ENCODE measurements at places on chromosomes 16 and 17.

GRCh38 chr17:56833057-56833808 lies 487 bp downstream of the C17orf67 start:
- H3K27me3 ChIP-seq: no peaks in the 10 kb centered on the region
- H3K36me3 ChIP-seq: no peaks in the 10 kb centered on the region
- H3K4me1 ChIP-seq: peaks cover 46% of the 10 kb centered on the region
- peak; percentile 57 for DNase-seq
- H3K27ac ChIP-seq: peak overlapping the region; percentile 94

DNA sequence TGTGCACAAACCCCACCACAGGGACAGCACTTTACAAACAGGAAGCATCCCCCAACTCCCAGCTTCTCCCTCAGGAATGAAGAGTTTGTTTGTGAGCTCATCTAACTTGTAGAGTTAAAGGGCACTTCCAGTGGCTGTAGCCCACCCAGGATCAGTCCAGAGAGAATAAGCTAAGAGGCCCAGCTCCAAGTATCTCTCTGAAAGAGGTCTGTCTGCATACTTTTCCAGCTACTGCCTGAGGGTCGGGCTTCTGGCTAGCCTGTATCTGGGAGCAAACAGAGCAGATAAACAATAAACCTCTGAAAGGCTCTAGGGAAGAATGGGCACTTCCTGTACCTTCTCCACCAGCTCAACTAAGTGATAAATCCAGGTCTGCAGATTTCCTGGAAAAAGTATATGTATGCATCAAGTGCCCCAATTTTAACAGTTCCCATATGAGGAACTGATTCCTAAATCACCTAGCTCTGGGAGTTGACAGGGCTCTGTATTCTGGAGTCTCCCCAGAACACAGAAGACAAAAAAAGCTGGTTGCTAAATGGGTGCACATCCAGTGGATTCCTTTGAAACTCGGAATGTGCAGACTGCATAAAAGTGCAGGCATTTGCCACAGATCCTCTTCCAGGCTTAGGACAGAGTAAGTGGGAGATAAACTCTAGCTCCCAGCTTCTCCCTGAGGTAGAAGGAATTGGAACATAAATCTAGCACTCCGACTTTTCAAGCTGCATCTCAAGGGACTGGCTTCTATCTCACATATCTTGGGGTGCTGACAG lies 37.1 kb upstream of the MYLK3 start:
- peaks cover 8% of the 10 kb centered on the region for H3K36me3 ChIP-seq
- no peaks in the 10 kb centered on the region for H3K27me3 ChIP-seq
- H3K4me3 ChIP-seq: no peak overlapping the region
- DNase-seq: no peak

- no peak overlapping the region for H3K27ac ChIP-seq
- H3K36me3 ChIP-seq: no peaks in the 10 kb centered on the region
- no peak overlapping the region for H3K4me3 ChIP-seq
- no peaks in the 10 kb centered on the region for H3K27me3 ChIP-seq
- peaks cover 14% of the 10 kb centered on the region for H3K4me1 ChIP-seq
These were observed 100.4 kb downstream of the STX8 start for GRCh38 chr17:9475101-9475658.

DNA sequence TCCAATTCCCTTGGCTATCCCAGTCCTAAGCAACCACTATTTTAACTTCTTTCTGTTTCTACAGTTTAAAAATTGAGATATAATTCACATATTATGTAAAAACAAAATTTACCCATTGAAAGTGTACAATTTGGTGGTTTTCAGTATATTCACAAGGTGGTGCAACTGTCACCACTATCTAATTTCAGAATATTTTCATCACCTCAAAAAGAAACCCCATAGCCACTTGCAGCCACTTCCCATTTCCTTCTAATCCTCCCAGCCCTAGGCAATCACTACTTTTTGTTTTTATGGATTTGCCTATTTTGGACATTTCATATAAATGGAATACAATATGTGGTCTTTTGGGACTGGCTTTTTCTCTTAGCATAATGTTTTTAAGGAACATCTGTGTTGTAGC lies 36.1 kb upstream of the NACA2 start:
- no peaks in the 10 kb centered on the region for H3K4me1 ChIP-seq
- DNase-seq: no peak
- no peak overlapping the region for H3K4me3 ChIP-seq
- H3K27ac ChIP-seq: no peak overlapping the region
- no peaks in the 10 kb centered on the region for H3K36me3 ChIP-seq

DNA sequence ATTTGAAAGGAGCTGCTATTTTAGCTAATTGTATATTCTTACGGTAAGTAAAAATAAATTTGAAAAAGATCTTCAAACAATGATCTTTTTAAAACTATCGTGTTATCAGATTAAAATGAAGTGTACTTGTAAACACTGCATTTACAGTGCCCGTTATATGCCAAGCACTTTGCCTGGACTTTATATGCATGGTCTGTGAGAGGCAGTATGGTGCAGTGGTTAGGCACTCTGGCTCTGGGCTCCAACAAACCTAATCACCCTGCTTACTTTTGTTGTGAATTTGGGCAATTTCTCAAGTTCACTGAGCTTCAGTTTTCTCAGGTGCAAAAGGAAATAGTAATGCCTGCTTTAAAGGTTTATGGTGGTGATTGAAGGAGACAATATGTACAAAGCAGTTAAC lies 1.4 kb downstream of the PMP22 start:
- no peak overlapping the region for H3K27ac ChIP-seq
- peaks cover 63% of the 10 kb centered on the region for H3K27me3 ChIP-seq
- DNase-seq: no peak
- no peaks in the 10 kb centered on the region for H3K4me1 ChIP-seq
- no peak overlapping the region for H3K4me3 ChIP-seq
- no peaks in the 10 kb centered on the region for H3K36me3 ChIP-seq

DNA sequence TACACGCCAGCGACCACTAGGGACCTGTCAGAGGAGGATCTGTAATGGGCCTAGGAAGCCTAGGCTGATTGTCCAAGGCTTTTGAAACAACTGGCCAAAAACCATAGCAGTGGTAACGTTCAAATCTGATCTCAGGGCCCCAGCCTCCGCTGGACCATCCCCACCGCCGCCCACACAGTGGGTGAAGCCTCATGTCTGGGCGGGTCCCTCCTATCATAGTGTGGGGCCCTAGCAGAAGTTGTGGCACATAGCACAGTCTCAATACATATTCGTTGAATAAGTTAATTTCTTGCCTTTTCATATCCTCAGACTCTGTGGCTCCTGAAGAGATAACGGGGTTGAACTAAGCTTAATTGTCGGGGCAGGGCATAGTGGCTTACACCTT lies 818 bp downstream of the DPH1 start:
- peaks cover 41% of the 10 kb centered on the region for H3K4me1 ChIP-seq
- peaks cover 30% of the 10 kb centered on the region for H3K27me3 ChIP-seq
- peak overlapping the region; percentile 97 for H3K27ac ChIP-seq
- H3K4me3 ChIP-seq: peak overlapping the region; percentile 98
- no peak for DNase-seq

- no peak overlapping the region for H3K4me3 ChIP-seq
- no peak overlapping the region for H3K27ac ChIP-seq
- H3K4me1 ChIP-seq: peaks cover 20% of the 10 kb centered on the region
These were observed 8.2 kb downstream of the CRAMP1 start for GRCh38 chr16:1620391-1620790.

DNA sequence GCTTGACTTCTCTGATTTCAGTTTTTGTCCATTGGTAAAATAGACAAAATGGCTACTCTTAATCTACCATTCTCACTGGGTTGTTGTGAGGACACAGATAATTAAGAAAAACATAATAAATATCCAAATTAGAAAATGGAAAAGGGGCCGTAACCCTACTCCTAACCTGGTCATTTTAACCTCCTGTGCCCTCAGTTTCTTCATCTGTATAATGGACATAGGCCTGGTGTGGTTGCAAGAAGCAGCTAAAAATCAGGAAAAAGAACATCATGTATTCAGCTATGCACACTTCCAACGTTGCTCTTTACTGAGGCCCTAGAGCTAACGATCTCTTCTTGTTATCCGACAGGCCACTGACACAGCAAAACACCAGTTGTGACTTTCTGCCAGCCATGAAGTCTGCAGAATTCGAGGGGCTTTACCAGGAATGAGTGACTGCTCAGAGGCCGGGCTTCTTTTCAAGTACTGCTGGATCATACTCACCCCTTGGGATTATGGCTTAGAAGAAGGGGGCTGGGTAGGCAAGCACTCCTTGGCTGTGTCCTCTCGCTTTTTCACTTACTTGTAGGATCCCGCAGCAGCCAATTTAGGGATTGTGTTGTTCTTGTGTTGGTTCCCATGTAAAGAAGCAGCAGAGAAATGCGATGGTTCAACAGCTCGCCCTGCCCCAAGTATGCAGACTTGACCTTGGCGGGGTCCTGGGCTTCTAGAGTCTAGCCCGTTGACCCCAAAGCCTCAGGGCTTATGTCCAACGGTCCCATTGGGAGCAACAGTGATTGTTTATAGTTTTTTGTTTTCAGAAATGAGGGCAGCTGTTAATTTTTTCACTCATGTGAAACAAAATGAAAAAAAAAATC lies 20.9 kb downstream of the LDAF1 start:
- no peak for DNase-seq
- H3K27ac ChIP-seq: no peak overlapping the region
- H3K4me3 ChIP-seq: no peak overlapping the region
- H3K4me1 ChIP-seq: peaks cover 2% of the 10 kb centered on the region
- peaks cover 31% of the 10 kb centered on the region for H3K36me3 ChIP-seq

DNA sequence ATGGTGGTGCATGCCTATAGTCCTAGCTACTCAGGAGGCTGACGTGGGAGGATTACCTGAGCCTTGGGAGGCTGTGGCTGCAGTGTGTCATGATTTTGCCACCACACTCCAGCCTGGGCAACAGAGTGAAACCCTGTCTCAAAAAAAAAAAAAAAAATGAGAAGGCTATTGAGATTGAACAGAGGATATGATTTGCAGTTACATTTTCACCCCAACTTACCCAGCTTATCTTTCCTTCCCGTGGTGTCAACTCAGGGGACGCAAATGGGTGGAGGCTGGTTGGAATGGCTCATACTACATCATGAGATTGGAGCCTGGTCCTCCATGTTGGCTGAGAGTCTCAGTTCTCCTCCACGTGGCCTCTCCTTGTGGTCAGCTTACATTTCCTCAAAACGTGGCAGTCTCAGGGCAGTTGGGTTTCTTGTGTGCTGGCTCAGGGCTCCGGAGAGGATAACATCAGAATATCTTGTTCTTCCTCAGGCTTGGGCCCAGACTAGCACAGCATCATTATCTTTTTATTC lies 17.2 kb upstream of the NSMCE1 start:
- H3K4me1 ChIP-seq: peaks cover 56% of the 10 kb centered on the region
- H3K27ac ChIP-seq: peak overlapping the region; percentile 54
- no peaks in the 10 kb centered on the region for H3K27me3 ChIP-seq
- H3K4me3 ChIP-seq: no peak overlapping the region
- no peak for DNase-seq

- H3K36me3 ChIP-seq: peaks cover 5% of the 10 kb centered on the region
- H3K4me1 ChIP-seq: peaks cover 4% of the 10 kb centered on the region
- no peaks in the 10 kb centered on the region for H3K27me3 ChIP-seq
- no peak overlapping the region for H3K27ac ChIP-seq
- DNase-seq: no peak
These were observed 41.7 kb upstream of the CDRT4 start for GRCh38 chr17:15509095-15509494.

- peaks cover 11% of the 10 kb centered on the region for H3K4me1 ChIP-seq
- no peak overlapping the region for H3K27ac ChIP-seq
- no peak for DNase-seq
- H3K4me3 ChIP-seq: no peak overlapping the region
- H3K36me3 ChIP-seq: no peaks in the 10 kb centered on the region
These were observed 15.5 kb upstream of the SLC4A1 start for GRCh38 chr17:44283344-44284023.

DNA sequence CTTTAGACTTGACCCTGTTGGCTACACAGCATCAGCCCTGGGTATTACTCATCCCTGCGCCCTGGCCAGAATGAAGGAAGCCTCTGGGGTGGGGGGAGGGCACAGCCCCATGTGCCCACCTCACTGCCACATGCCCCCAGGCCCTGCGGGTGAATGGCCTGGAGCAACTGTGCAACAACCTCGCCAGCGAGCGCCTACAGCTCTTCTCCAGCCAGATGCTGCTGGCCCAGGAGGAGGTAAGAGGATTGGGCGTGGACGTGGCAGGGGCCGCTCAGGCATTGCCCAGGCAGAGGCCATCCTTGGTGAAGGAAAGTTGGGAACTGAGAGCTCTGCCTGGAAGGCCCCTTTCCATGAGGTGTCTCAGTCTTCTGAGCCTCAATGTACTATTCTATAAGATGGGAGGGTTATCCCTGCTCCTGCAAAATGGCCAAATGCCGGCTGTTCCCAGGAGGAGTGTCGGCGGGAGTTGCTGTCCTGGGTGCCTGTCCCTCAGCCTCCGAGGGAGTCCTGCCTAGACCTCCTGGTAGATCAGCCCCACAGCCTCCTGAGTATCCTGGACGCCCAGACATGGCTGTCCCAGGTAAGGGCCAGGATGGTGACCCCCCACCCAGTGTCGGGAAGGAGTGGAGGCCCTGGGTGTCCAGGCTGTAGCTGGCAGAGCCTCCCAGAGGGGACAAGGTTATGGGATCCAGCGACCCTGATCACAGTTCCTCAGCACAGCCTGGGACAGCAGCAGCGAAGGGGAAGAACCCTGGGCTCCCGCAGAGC lies 8.9 kb downstream of the MYO15B start:
- H3K4me3 ChIP-seq: no peak overlapping the region
- H3K36me3 ChIP-seq: no peaks in the 10 kb centered on the region
- peaks cover 4% of the 10 kb centered on the region for H3K4me1 ChIP-seq
- DNase-seq: no peak
- no peak overlapping the region for H3K27ac ChIP-seq

- peaks cover 24% of the 10 kb centered on the region for H3K27me3 ChIP-seq
- no peak overlapping the region for H3K4me3 ChIP-seq
- H3K27ac ChIP-seq: no peak overlapping the region
- H3K4me1 ChIP-seq: no peaks in the 10 kb centered on the region
These were observed 21.6 kb upstream of the SCNN1B start for GRCh38 chr16:23280483-23280967.

DNA sequence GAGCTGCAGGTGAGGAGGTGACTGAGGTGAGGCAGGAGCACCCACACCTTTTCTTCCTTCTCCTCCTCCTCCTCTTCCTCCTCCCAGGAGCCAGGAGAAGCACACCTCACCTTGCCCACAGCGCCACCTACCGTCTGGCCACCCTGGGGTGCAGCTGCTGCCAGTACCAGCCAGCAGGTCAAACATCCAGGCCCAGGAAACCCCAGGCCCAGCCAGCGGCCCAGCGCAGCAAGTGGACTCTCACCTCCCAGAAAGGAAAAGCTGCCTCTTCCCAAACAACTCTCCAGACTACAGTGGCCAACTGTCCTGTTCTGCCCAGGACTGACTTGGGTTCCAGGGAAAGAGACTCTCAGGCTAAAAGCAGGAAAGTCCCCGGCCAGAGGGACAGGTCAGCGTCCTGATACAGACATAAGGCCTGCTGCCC lies 22.7 kb downstream of the PEMT start:
- H3K27me3 ChIP-seq: no peaks in the 10 kb centered on the region
- no peak for DNase-seq
- no peak overlapping the region for H3K4me3 ChIP-seq

DNA sequence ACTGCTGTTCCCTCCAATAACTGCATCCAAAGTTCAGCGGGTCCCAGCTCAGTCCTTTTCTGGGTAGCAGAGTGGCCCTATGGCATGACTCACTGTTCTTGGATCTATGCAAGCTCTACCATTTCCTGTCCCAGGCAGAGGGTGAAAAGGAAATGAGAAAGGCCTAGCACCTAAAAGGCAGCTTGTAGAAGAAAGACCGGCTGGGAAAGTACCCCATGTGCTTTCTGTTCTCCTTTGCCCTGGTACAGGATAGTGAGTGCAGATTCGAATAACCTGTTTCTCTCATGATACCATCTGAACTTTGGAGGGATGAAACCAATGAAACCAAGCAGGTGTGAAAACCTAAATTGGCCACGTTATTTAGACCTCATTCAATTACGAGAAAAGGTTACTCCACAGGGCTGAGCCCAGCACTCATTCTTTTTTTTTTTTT lies 12.7 kb upstream of the HASPIN start:
- no peaks in the 10 kb centered on the region for H3K27me3 ChIP-seq
- peaks cover 54% of the 10 kb centered on the region for H3K4me1 ChIP-seq
- DNase-seq: peak; percentile 91
- H3K4me3 ChIP-seq: peak overlapping the region; percentile 81
- peaks cover 9% of the 10 kb centered on the region for H3K36me3 ChIP-seq

Measured in naive B cell (primary cell).